M059J (cell line): ENCODE measurements at places on chromosomes 11 and 22. TPM values are rescaled to one million over a fixed set of nuclear protein-coding genes. Genes with fewer than 3 reads are reported as not detected.

- no peak for DNase-seq
Observed at GRCh38 chr11:76783294-76783895, at the start of gene TSKU. TSS of gene TSKU (plus strand) at chr11:76783356. CDS start at chr11:76795617, 12,261 bp downstream.

GRCh38 chr22:47540011-47540410 is 777.6 kb downstream of the TBC1D22A start:
- DNase-seq: no peak

- DNase-seq: no peak
Observed at GRCh38 chr22:37659897-37660708, 1.6 kb downstream of the PDXP start.

- peak; percentile 17 for DNase-seq
Observed at GRCh38 chr22:29727131-29727523, 7.3 kb downstream of the CABP7 start.

DNA sequence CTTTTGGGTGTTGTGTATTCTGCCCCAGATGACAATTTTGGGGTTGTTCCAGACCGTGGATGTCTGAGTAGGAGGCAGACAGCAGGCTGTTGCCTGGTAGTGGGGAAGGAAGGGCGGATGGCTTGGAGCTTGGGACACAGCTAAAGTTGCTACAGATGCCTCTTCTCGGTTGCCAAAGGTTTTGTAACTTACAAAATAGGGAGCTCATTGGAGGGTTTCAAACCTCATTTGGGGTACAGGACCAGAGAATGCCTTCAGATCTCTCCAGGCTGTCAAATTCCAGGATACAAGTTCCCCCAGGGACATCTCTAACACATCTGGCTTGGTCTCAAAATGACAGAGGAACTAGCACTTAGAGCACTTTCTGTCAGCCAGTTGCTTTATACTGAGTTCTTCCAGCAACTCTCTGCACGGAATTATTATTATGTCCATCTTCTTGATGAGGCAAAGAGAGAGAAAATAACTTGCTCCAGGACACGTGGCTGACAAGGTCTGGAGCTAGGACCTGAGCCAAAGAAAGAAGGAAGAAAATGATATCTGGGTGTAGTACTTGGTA is 56.0 kb downstream of the SLC1A2 start:
- no peak for DNase-seq

Gene C11orf87
- 0.02 and 0.34 TPM in 2 replicates for total RNA-seq

Gene DGAT2
- total RNA-seq: 10.1 and 11.3 TPM in 2 replicates
